ENCODE measurements at places on chromosomes 11 and 22.

GRCh38 chr11:27095059-27095458 lies 54.4 kb downstream of the BBOX1 start:
- DNase-seq = no peak

DNA sequence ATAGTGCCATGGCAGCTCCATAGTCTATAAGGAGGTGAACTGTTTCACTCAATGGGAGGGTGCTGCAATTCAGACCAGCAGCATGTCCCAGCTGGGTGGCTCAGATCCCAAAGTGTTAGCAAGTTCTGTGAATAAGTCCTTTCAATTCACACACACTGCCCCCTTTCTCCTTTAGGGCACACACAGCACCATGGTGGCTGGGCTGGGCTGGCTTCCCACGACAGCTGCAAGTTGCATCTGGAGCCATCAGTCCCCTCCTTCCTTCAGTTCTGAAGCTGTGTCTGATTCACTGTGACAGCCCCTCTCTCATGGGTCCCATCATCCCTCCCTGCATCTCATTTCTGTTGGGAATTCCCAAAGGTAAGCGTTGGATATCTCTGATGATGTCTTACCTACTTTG lies 324.1 kb upstream of the NCAM1 start:
- no peak for DNase-seq

- no peak for DNase-seq
Observed at GRCh38 chr22:43345761-43346301, 2.7 kb upstream of the SCUBE1 start.

DNA sequence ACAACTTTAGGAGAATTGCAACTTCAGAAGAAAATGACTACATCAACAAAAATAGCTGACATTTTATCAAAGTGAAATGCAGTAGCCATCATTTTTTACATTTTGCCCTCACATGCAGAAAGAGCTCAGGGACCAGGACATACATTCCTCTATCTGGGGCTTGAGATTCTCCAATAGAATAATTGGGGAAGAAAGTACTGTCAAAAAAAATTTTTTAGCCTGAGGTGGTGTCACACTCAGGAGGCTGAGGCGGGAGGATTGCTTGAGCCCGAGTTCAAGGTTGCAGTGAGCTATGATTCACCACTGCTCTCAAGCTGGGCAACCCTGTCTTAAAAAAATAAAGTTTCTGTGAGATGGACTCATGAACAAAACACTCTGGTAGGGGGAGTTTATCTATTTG lies 32.2 kb upstream of the DEPDC7 start:
- no peak for DNase-seq

DNA sequence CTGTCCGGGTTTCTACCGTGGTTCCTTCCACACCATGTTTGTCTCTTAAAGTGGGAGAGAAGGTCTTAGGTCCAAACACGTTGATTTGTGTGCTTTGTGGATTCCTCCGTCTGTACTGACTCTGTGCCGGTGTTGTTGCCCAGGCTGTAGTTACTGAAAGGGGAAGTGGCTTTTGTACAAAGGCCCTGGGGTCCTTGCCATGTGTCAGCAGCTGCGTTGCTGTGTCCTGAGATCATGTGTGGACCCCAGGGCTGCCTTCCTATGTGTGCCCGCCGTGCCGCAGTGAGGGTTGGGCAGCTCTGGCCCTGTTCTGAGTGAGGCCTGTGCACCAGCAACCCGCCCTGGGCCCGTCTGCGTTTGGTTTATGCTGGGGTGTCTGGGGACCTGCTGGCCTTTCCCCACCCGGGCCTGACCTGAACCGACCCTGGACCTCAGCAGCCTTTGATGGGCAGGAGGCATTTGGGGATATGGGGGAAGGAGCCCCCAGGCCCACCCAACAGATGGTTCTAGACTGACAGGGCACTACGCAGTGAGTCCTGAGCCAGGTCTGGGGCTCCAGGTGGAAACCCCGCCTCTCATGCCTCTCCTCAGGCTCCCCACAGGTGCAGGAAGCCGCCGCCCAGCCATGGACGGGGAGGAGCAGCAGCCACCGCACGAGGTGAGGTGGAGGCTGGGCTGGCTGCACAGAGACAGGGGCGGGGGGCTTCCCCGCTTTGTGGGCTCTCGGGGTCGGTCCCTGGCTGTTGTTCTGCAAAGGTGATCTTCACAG lies 6.9 kb downstream of the TRABD start:
- peak; percentile 30 for DNase-seq

DNA sequence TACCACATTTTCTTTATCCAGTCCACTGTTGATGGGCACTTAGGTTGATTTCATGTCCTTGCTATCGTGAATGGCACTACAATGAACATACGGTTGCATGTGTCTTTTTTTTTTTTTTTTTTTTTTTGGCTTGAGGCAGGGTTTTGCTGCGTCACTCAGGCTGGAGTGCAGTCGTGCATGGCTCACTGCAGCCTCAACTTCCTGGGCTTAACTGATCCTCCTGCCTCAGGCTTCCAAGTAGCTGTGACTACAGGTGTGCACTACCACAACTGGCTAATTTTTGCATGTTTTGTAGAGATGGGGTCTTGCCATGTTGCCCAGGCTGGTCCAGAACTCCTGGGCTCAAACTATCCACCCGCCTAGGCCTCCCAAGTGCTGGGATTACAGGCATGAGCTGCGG lies 1.5 kb upstream of the CCDC90B start:
- DNase-seq = no peak

DNA sequence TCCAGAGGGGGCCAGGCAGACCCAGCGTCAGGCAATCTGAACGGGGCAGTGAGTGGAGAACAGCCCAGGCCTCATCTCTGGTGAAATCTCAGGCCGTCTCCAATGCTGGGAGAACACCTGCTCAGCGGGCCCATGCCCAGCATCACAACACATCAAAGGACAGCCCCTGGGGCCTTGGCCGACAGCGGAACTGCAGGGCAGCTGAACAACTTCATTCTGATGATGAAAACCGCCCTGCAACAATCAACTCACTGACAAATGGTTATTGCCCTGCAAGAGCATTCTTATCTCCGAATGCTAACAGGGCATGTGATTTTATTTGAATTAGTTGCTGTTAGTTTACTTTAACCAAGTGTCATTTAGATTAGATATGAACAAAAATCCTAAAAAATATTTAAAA lies 14.6 kb downstream of the CELSR1 start:
- no peak for DNase-seq

- DNase-seq = no peak
Observed at GRCh38 chr11:2574553-2575535, 125.0 kb downstream of the KCNQ1OT1 start.

DNA sequence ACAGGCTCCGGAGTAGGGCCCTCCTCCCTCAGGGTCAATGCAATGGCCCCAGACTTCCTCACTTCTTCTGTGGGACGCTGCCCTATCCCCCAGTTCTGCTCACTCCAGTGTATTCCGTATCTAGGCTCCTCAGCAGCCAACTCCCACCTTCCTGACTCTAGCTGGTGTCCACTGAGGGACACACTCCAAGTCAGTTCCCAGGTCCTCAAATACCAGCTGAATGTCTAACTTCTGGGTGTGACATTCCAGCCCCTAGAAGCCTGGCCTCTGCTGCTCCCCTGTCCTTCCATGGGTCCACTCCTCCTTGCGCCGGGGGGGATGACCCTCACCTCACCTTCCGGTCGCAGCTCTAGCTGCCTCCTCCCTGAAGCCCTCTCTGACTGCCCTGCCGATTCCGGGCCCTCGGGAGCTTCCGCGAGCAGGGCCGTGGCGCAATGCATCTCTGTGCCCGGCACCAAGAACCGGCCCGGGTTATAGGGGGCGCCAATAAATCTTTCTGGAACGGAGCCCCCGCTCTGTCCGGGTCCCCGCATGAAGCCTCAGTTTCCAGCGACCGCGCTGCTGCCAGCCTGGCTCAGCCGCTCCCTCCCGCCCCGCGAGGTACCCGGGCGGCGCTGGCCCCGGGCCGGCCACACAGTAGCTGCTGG lies 15.4 kb downstream of the BAD start:
- DNase-seq = no peak

DNA sequence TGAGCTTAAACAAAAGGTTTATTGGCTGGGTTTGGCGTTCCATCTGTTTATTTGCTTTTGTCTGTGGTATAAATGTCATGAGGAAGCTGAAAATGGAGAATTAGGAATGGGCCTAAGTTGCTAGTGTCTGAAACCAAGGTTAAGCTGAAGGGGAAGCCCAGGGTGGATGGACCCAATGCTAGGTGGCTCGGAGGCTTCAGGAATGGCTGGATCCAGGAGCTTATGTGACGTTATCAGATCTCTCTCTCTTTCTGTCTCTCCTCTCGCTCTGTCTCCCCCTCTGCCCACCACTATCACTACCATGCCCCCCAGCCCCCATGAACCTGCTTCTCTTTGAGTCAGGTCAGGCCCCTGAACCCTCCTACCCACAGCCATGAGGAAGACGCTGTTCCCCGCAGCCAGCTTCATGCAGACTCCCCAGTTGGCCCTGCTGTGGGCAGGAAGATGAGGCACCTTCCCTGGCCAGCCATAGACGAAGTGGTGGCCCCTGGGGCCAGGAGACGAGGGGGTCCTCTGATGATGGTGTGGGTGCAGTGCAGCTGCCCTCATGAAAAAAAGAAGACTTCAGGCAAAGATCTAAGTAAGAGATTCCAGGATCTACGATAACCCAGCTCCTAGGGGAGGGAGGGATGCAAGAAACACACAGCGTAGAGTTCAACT lies 101.5 kb downstream of the BRD1 start:
- DNase-seq = no peak

GRCh38 chr11:93591247-93591898 lies 48.2 kb upstream of the SMCO4 start:
- no peak for DNase-seq

DNA sequence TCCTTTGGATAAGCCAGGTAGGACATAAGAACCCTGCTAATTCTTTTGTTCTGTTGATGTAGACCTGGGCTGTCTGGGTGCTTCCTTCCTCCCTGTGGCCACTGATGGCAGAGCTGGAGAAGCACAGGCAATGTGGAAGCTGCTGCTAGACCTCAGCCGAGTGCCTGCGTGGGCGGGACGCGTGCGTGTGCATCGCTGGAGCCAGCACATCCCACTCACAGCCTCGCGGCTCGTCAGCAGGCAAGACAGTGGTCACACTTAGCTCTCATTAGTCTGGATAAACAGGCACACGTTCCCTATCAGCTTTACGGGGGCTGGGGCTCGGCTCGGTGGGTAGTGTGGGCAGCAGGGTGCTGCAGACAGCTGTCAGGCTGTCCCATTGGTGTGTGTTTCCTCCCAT lies 155.7 kb downstream of the GRIK4 start:
- DNase-seq = no peak

DNA sequence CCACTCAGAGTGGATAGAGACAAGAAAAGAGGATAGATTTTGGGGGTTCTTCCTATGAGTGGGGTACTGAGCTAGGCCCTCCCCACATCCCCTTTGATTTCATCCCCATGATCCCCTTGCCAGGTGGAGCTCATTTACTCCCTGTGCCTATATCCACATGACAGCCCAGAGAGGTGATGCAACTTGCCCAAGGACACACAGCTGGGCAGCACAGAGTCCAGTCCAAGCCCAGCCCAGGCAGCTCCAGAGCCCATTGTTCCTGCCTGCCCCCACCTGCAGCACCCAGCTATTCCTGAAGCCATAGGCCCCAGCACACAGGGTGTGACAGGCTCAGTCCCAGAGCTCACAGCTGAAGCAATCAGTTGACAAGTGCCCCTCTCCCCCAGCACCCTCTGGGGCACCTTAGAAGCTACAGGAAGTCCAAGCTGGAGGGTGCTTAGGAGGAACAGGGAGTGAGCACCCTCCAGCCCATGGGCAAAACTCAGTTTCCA lies 41.7 kb downstream of the SHISAL1 start:
- DNase-seq = no peak

GRCh38 chr22:47380692-47381091 lies 618.2 kb downstream of the TBC1D22A start:
- DNase-seq = no peak

- DNase-seq = no peak
Observed at GRCh38 chr11:65557280-65558001, 718 bp downstream of the LTBP3 start.

DNA sequence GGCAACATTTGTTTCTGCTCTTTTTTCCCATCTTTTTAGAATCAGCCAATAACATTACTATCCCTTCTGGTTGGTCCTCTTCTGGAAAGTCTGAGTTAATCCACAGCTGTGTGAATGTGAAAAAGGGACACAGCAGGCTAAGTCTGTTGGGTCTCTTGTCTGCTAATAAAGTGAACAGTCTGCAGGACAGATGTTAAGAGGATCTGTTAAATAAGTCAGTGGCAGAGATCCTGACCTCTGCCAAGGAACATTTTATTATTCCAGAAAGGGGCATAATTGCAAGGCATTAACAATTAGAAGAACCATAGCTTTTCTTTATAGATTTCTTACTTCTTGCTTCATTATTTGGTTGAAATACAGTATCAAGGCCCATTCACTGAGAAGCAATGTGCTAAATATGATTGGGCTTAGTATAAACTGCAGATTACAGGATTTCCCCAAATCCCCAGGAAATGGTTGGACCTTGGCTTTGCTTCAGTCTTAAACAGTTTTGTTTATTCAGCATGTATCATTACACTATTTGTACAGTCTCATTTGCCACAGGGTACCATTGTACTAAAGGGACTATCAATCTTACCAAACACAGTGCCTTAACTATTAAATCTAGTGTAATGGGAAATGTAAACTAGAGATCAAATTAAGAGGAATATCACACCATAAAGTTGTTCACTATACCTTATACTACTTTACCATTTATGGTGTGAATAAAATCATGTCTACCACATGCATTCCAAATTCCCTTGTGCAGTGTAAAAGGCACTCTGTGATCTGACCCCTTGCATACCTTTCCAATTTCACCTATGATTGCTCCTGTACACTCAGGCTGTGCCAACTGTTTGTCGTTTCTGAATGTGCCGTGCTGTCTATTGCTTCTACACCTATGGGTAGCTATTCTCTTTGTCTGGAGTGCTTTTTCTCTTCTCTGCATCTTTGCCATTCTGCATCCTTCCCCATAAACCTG lies 274.0 kb downstream of the SOX6 start:
- no peak for DNase-seq

DNA sequence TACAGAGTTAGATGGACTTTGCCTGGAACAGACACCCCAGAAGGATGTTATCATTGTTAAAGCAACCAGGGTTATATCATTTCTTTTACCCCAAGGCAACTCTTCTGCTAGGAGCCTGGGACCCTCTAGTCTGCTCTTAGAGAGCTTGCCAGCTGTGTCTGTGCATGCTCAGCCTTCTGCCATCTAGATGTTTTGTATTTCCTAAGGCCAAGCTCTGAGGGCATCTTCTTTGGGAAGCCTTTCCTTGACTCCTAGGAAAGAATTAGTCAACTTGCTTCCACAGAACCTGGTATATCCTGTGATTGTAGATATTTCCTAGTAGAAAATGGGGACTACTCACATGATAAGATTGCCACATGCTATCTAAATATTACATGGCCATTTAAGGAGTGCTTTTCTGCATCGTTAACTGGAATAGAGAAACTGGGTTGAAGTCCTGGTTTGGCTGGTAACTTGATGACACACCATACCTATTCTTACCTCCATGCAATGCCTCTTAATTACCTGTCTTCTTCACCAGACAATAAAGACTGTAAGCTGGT lies 87.6 kb downstream of the STIM1 start:
- no peak for DNase-seq

- DNase-seq = no peak
Observed at GRCh38 chr11:45671246-45672171, 6.1 kb upstream of the CHST1 start.
